Left lung (tissue), 14 donors: ENCODE measurements at places on chromosomes 3 and 15. TPM values are rescaled to one million over a fixed set of nuclear protein-coding genes. Genes with fewer than 3 reads are reported as not detected.

DNA sequence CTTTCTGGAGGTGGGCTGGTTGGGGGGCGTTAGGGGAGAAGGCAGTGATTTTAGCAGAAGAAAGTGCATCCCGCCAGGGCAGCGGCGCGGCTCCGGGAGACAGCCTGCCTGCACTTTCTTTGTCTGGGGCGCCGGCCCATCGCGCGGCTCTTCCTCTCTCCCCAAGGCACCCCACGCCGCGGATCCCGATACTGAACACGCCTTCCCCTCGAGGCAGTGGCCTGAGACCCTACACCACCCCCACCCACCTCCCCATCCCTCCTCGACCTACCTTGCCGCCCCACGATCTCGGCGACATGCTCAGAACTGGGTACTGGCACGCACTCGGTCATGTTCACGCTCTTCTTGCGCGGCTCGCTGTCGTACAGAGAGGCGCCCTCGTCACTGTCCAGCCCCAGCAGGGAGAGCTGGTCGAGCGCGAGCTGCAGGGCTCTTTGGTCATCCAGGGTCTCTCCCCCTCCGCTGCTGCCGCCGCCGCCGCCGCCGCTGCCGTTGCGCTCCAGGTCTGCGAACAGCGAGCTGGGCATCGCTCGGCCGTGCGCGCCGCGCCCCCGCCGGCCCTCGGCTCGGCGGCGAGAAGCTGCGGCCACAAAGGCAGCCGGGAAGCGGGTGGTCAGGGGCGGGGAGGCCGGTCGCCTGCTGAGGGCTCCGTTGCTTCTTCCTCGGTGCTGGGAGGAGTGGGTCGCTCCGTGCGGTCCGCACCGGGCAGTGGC, 483 bp downstream of the MEX3B start:
- peak; percentile 45 for DNase-seq

GRCh38 chr3:4593014-4593413, 99.9 kb downstream of the ITPR1 start:
- DNase-seq, result no peak

GRCh38 chr3:193593668-193594030, 641 bp downstream of the OPA1 start:
- DNase-seq, result no peak

- DNase-seq, result no peak
Measured at GRCh38 chr3:102057781-102058421, 208.6 kb downstream of the NFKBIZ start.

- DNase-seq, result no peak
Measured at GRCh38 chr3:52120556-52121463, 33.4 kb downstream of the POC1A start.

- no peak for DNase-seq
Measured at GRCh38 chr3:59510576-59510975, 460.8 kb upstream of the CFAP20DC start.

- no peak for DNase-seq
Measured at GRCh38 chr3:24004171-24004938, 59.3 kb downstream of the NR1D2 start.

DNA sequence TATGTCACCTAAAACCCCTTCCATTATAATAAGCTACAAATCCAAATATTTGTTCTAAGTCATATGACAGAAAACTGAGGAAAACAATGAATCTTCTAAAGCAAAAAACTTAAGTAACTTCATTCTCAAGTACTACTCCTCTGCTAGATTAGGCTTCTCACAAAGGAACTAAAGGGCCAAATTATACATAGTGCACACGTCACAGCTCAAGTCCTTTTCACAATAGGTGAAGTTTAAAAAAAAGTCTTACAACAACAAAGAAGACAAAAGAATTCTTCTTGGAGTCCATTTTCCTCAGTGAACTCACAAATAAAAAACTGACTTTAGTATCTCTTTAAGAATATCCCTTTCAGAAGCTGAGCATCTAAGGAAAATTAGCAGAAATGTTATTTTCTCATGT, 479.9 kb downstream of the MAGI1 start:
- DNase-seq, result no peak

DNA sequence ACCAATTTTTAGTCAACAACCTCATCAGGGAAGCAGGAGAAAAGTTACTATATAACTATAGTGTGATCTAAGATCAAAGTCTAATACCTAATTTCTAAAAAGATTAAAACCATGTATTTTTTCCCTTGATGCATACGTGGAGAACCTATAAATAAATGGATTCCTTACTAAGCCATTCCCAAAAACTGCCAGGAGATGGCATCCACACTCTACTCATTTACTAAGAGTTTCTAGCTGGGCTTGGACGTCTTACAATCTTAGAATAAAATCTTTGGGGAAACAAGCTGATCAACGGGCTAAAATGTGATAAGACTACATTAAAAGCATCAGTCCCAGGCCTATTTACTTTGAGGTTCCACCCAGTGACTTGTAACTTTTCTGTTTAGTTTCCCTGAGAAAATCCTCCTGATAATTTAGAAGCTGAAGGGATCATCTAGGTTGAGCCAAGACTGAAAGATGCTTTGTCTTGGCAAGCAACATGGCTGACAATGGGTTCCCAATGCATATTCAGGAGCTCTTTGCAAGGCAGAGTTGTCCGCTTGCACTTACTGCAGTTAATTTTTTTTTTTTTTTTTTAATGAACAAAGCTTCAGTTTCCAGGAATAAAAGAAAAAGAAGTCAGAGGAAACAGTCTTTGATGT, 85.5 kb upstream of the FGF12 start:
- peak; percentile 68 for DNase-seq

DNA sequence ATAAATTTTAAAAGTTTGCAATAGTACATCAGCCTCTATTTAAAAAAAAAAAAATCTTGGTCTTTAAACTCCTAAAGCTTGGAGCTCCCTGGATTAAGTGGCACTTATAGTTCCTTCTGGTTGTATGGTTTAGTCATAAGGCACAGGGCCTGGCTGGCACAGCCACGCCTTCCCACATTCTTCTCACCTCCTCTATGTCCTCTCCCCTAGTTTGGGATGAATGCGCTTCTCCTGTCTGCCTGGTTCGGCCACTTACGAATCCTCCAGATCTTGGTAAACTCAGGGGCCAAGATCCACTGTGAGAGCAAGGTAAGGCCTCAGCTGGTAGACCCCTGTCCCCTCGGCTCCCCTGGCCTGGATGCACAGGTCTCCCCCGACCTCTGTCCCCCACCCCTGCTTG, 10.0 kb downstream of the ANKDD1A start:
- DNase-seq, result no peak

- DNase-seq, result no peak
Measured at GRCh38 chr3:117692416-117692995, 982.9 kb downstream of the TUSC7 start.

- no peak for DNase-seq
Measured at GRCh38 chr3:149475451-149476060, 1.1 kb downstream of the TM4SF4 start.

- DNase-seq, result no peak
Measured at GRCh38 chr3:111032677-111033076, 38.9 kb upstream of the NECTIN3 start.

DNA sequence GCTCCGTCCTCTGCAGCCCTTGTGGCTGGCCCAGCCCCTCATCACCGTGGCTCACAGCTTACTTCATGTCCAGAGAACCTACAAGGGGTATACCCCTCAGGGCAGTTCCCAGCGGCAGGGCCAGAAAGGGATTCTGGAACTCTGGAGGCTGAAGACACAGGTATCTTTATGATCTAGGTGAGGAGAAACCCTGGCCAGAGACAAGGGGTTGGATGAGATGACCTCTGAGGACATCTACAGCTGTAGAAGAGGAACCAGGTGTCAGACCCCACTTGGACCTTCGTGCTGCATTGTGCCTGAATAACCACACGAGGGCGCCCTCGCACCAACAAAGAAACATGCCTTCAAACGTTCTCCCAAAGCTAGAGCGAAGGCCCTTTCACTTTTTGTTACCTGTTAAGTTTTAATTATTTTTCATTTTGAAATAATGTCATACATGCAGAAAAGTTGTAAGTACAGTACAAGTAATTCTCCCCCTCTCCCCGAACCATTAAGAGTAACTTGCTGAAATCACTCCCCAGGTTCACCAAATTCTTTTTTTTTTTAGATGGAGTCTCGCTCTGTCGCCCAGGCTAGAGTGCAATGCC, 118.7 kb upstream of the SMAD3 start:
- DNase-seq, result peak; percentile 86

GRCh38 chr15:90095521-90095959, 6.7 kb downstream of the IDH2 start:
- no peak for DNase-seq

DNA sequence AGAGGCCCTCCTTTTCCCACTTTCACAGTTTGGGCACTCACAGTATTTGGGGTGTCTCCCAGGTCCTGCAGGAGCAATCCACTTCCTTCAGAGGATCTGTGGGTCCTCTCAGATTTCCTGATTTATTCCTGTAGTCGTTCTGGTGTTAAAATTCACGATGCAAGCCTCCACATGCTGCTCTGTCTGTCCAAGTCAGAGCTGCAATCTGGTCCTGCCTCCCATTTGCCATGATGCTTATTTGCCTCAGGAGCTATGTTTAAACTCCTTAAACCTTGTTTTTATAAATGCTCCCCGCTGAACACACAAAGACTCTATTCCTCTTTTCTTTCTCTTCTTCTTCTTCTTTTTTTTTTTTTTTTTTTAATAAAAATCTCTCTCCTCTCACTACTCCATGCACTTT, 558.7 kb upstream of the NECTIN3 start:
- DNase-seq, result no peak

- no peak for DNase-seq
Measured at GRCh38 chr3:49006408-49007067, 653 bp upstream of the WDR6 start.

- DNase-seq, result no peak
Measured at GRCh38 chr3:48516571-48516970, 12.6 kb upstream of the SHISA5 start.

DNA sequence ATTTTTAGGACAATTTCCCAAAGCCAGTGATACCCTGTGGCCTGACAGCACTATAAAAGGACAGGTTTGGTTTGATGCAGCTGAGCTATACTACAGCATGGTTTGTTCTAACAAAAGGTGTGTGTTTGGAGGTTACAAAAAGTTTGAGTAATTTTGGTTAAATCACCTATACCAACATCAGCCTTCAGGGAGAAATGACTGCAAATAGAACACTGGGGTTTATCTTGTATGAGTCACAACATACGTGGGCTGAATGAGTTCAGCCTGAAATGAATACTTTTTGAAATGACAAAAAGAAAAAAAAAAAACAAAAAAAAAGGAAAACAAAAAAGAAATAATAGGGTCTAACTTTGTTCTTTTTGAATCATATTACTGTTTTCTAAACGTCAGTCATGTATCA, 345.7 kb downstream of the CNTN3 start:
- no peak for DNase-seq

DNA sequence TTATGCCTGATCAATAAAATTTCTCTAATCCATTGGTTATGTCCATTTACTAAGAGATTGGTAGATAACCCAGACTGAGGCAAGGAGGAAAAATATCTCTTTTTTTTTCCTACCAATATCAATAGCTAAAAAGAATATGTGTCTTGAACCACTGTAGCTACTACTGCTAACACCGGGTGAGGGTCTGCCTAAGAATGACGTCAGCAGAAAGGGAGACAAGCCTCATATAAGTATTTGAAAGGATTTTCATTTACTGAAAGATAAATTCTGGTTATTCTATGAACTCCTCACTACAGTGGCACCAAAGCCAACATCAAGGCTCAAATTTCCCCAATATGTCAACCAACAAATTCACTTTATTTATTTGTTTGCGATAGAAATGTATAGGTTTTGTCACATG, 389.0 kb upstream of the ALCAM start:
- DNase-seq, result no peak

- no peak for DNase-seq
Measured at GRCh38 chr3:14175383-14176037, 2.9 kb downstream of the XPC start.

DNA sequence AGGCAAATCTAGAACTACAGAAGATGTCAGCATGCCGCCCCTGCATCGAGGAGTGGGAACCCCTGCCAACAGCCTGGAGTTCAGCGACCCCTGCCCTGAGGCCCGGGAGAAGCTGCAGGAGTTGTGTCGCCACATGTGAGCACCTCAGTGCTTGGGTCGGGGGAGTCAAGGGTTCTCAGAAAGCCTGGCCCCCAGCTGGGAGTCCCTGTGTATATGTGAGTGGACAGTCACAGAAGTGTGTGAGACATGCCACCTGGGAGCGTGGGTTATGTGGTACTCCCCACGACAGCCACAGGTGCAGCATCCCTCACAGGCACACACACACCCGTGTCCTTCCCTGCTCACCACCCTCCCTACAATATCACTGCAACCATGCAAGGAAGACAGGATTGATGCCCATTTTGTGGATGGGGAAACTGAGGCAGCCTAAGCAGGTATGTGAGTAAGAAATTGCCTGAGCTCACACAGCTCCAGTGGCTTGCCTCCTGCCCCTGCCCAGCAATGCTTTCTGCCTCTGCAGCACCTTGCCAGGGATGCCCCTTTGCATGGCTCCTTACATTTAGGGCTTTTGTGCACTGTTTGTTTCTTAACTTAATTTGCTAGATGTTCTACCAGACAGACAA, 28.3 kb downstream of the C3orf20 start:
- DNase-seq, result no peak

GRCh38 chr15:75591655-75592364, 12.7 kb upstream of the PTPN9 start:
- no peak for DNase-seq

GRCh38 chr3:66709532-66709931, 208.7 kb upstream of the LRIG1 start:
- DNase-seq, result no peak

DNA sequence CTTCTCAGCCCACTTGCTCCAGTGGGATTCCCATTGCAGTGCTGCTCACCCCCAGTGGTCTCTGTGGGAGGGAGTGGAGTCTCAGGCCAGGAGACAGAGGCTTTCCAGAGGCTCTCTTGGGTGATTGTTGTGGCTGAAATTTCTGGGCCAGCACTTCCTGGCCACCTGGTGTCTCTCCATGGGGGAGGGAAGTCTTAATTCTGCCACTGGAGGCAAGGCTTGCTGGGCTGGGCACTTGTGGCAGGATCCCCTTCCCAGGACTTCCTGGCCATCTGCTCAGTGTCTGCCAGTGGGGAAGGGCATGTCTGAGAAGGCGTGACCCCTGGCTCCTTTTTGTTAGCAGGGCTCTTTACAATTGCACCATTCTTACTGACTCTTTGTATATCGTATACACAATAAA, 351.8 kb downstream of the GABRB3 start:
- no peak for DNase-seq

DNA sequence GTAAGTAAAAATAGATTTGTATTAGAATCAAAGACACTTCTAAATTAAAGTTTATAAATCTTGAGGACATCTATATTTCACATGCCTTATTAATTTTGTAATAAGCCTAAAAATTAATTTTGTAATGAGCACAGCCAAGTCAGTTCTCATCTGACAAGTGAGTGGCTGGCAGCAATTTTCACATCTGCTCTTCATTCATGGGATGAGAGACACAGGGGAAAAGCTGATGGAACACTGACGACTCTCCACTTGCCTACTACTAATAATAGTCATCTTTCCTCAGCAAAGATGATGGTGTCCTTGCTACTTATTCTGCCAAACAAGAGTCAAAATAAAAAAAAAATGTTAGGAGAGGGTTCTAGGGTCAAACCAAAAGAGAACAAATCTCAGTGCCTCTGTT, 14.4 kb upstream of the CMSS1 start:
- DNase-seq, result no peak

GRCh38 chr15:67109141-67110034, 44.0 kb downstream of the SMAD3 start:
- DNase-seq, result peak; percentile 64

GRCh38 chr3:108239082-108239481, 16.9 kb upstream of the IFT57 start:
- no peak for DNase-seq

Gene KIF9
- 8.4 TPM for total RNA-seq

Gene MED12L
- 0.82 TPM for total RNA-seq

Gene CGNL1
- total RNA-seq, result 68.1 TPM

Gene GOLGA8R
- 4.0 TPM for total RNA-seq

Gene MYO5C
- 89.2 TPM for total RNA-seq

Gene GP9
- total RNA-seq, result not detected
